ENCODE measurements at places on chromosomes 3 and 15.
A peak's percentile ranks its signal among the peaks of the same experiment; 100 is the strongest.

GRCh38 chr15:74317820-74318375, 49.5 kb downstream of the CYP11A1 start:
- no peak for DNase-seq

- DNase-seq, result no peak
These were observed 27.1 kb downstream of the HEG1 start for GRCh38 chr3:125028657-125029056.

- DNase-seq, result peak; percentile 18
These were observed 53.2 kb downstream of the TM4SF4 start for GRCh38 chr3:149527531-149528339.

DNA sequence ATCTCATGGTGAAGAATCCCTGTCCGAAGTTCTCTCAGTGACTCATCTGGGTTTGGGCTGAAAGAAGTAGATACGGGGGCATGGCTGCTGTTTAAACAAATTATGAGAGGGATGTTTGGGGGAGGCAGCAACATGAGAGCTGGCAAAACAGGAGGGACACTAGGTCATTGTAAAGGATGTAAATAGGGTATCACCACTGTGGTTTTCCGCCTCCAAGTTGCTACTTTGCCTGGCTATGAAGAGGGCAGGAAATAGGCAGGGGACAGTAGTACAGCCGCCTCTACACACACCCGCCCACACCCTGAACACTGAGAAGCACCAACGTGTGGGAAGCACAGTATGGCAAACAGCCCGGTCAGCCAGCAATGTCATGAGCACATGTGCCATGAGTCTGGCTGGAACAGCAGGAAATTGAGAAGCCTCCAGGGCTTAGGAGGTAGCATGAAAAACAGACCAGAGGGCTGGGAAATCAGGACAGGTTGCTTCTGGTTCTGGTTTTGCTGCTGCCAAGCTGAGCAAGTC, 17.1 kb downstream of the HEXA start:
- no peak for DNase-seq

DNA sequence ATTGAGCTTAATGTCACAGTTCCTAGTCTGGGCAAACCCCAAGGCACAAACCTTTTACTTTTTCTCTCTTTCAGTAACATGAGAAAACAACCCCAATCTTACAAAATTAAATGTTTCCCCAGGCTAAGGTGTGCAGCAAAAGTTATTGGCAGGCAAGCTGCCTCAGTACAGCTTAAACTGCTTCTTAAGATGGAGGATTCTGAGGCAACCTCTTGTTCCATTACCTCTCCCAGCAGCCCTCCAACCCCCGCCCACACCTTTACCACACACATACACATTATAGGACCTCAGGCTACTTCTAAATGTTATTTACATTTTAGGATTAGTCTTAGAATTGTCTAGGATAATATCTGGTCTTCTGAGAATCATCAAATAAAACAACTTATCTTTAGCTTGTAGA, 22.3 kb upstream of the CBLB start:
- no peak for DNase-seq

DNA sequence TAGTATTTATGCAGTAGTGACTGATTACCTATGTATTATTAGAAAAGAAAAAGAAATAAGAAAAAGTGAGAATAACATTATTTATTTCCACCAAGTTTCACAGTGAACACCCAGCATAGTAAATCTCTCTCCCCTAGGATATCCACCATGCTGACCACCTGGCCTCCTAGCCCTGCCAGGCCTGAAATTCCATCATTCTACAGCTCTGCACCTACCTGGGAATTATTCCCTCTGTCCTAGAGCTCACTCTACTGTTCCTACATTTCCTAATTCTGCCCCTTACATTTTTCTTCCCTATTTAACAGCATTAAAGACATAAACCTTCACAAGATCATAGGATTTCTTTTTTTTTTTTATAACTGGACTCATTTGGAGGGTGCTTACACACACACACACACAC, 525.3 kb upstream of the PPP2R3A start:
- no peak for DNase-seq

DNA sequence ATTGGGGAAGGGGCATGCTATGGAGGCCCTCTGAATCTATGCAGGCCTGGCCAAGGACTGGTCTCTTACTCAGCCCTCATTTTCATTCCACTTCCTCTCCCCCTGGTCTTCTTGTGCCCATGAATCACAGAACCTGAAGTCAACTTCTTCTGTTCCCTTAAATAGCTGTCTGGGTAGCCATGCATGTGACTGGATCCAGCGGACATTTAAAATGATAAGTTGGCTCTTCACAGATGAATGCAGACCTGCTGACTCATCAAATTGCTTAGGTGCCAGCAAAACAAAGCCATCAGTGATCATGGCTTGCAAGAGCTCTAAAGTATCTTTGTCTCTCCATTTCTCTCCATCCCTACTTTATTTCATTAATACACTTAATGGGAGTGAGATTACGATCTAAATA, 90.1 kb upstream of the CADPS start:
- DNase-seq, result no peak

- DNase-seq, result no peak
These were observed 52.3 kb downstream of the CCNL1 start for GRCh38 chr3:157107644-157108133.

GRCh38 chr3:474828-475227, 278.3 kb downstream of the CHL1 start:
- DNase-seq, result no peak

- DNase-seq, result no peak
These were observed 460.0 kb upstream of the RARB start for GRCh38 chr3:24968036-24968435.

DNA sequence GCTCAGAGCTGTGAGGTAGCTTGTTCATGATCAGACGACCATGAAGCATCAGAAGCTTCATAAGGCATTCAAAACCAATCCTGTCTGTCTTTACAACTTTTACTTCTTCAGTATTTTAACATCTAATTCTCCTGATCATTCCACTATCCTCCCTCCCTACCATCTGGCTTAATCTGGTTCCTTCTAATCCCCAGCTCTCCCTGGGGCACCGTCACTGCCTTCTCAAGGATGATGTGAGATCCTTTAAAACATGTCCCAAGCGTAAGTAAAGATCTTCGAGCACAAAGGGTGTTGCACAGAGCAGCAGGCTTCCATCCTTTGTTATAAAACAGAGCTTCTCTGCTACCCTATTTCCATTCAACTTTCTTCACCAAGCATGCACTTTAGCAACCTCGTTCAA, 362.7 kb upstream of the ARRDC4 start:
- DNase-seq, result no peak

All from HEK293T (cell line).